HS-27A (cell line): ENCODE measurements at places on chromosomes 1 and 21.

GRCh38 chr1:9385801-9386573 is 93.3 kb downstream of the SPSB1 start:
- no peak for DNase-seq

GRCh38 chr1:204513117-204513716 is 3.0 kb upstream of the MDM4 start:
- no peak for DNase-seq

DNA sequence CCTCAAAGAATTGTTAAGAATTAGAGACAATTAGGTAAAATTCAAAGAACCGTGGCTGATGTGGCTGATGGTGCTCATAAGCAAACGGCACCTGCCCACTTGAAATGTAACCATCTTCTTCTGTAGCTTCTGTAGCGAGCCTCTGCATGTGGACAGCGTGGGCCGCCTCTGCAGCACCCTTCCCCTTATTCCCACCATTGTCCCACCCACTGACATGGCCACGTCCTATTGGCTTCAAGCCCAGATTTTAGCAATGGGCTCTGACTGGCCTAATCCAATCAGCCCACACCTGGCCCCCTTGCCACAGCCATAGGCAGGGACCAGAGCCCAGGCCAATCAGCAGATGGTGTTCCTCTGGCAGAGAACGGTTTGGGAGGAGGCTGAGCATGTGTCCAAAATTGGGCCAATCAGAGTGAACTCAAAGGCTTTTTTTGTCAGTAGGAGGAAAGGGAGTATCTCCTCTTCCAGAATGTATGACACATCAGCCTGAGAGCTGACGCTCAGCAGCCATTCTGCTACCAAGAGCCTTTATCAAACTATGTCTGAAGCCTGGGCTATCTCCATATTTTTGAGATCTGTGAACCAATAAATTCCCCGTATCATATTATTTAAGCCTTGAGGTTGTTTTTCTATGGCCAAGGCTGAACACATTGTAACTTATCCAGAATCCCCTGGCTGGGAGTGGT is 518.5 kb downstream of the SMYD3 start:
- no peak for DNase-seq

DNA sequence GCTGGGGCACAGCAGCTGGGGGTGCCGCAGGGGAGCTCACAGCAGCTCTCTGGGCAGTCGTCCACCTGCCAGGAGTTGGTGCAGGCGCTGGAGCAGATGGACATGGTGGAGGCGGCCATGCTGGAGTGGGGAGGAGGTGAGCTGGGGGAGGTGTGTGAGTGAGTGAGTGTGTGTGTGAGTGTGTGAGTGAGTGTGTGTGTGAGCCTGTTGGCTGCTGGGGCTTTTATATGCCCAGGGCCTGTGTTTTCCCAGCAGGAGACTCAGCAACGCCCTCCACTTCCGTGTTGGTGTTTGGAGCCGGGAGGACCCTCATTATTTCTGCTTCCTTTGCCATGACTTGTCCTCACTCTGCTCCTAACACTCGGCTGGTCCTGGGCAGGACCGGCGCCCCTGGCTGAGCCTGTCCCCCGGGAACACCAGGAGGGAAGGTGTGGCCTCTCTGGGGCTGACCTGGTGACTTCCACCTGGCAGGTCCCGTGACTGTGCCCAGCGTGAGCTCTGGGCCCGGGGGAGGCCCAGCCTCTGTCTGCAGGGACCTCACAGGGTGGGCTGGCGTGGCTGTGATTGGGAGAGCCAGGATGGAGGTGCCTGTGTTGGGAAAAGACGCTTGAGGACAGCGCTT is at the start of gene KRTAP10-2:
Gene KRTAP10-2, minus strand, starts transcription at position 166 of the 622 bp plus-strand sequence. Its CDS starts 47 bp downstream, at position 119.
- DNase-seq, result no peak

- DNase-seq, result no peak
Measured at GRCh38 chr1:119656410-119656955, 8.4 kb upstream of the ZNF697 start.

DNA sequence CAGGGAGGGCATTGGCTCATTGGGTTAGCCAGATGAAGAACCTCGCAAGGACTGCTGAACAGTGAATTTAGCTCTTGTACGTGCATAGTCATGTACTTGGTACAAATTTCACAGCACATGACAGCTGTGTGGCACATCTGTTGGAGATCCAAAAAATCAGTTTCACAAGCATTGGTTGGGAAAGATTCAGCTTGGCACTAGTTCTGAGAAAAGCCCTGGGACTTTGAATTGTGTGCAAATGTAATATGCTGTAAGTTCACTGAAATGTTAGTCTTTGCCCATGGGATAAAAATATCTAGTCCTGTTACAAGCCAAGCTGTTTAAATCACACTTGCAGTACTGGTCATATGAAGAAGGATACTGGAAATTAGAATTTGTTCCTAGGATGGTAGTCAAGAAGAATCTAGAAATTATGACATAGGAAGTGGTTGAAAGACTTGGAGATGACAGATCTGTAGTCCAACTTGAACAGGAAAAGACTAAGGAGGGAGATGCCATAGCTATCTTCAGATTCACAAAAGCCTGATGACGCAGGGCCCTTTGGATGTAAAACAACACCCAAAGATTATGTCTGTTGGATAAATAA is 19.2 kb downstream of the LAMC2 start:
- DNase-seq, result no peak

DNA sequence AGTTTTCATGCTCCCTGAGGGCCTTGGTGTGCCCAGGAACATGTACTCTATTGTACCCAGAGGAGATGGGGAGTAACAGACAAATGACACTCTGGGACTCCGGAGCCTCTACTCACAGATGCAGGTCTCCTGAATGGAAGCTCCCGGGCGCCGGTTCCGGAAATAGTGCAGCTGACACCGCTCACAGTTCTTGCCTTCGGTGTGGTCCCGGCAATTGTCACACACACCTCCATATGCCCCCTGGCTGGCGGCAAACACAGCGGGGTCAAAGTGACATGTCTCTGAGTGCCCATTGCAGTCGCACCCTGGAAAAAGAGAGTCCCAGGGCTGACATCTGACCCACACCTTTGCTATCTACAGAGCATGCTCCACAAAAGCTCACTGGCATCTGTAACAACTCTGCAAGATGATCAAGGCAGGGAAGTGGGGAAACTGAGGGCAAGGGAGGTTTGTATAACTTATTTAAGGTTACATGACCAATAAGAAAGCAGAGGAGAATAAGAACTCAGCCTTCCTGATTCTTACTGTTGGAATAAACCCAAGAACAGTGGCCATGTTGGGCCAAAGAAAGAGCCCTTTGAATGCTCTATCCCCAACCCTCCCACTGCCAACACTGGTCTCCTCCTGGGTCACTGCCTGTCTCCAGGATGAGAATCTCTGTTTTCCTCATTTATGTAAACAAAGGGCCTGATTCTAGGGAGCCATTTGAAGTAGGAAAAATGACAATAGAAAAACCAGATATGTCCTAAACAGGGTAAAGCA is 22.4 kb downstream of the LAMB3 start:
- no peak for DNase-seq

- no peak for DNase-seq
Measured at GRCh38 chr1:39711966-39712340, 20.7 kb upstream of the HPCAL4 start.

GRCh38 chr1:114310695-114311271 is 157.1 kb upstream of the SYT6 start:
- DNase-seq, result peak; percentile 4
